ENCODE measurements at places on chromosomes 7 and 10.

GRCh38 chr10:72291019-72291532, 17.4 kb downstream of the DDIT4 start:
- DNase-seq, result no peak

DNA sequence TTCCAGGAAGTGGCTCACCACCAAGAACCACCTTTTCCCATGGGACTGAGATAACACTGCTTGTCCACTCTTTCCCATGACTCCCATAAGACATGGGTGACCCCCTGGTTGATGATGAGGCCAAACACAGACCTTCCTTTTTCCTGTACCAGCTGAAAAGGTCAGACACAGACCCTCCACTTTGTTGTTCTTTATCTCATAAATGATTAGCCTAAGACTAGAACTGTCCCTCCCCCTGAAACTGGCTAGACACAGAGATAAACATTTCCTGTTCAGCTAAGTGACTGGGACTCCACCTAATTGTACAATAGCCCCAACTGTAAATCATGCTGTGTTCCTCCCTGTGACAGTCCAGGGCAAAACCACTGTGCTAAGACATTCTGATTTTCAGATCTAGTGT, 8.2 kb upstream of the NRG3 start:
- DNase-seq, result no peak

DNA sequence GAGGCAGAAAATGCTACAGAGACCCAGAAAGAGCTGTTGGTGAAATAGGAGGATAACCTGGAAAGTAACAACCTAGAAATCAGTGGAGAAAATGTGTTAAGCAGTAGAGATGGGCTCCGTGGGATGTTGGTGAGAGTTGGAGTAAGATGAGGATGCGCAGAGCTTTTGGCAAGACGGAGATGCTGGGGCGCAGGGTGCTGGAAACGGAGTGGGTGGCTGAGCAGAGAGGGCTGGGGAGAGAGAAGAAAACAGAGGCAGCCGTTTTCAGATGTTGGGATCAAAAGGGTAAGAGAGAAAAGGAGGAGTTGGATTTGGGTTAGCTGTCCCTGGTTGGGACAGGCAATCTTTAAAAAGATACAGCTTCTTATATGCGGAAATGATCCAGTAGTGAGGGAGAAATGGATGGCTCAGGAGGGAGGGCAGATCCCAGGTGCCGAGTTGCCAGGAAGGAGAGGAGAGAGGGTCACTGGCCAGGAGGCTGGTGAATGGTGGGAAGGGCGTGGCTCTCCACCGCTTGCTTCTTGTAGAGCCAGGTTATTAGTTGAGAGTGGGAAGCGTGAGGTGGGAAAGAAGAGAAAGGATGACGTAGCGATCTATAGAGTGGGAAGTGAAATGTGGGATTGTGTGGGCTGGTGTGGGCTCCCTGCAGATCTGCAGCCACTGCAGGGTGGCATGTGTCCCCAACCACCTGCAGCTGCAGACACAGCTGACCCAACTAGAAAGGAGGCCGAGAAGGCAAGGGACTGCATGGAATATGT, 182.2 kb upstream of the SVIL start:
- peak; percentile 11 for DNase-seq

GRCh38 chr10:79411546-79412495, 33.6 kb downstream of the ZCCHC24 start:
- no peak for DNase-seq

GRCh38 chr10:105579112-105579511, 938.0 kb downstream of the SORCS3 start:
- no peak for DNase-seq

- DNase-seq, result peak; percentile 97
These were observed at the start of gene MNX1 for GRCh38 chr7:157010588-157011332. MNX1 (minus strand) TSS chr7:157010663; CDS start chr7:157010350, 313 bp downstream.

DNA sequence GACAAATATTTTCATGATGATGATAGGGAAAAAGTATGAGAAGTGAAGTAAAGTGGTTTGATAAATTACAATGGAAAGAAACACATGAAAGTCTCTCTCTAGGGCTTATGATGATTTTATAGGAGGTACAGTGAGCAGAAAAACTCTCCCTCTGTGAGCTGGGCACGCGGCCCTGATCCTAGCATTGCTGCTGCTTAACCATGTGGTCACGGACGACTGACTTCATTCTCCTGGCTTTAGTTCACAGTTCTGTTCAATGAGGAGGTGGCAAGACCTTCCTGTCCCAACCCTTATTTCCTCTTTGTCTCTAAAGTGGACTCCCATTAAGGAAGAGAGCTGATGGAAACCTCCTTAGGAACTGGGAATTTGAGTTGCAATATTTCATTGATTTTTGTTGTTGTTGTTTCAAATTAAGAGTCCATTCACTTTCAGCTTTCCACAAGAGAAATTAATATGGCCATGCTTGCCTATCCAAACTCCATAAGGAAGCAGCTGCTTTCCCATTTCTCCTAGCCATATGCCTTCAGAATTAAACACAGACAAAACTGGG, 8.2 kb upstream of the PON3 start:
- peak; percentile 31 for DNase-seq

DNA sequence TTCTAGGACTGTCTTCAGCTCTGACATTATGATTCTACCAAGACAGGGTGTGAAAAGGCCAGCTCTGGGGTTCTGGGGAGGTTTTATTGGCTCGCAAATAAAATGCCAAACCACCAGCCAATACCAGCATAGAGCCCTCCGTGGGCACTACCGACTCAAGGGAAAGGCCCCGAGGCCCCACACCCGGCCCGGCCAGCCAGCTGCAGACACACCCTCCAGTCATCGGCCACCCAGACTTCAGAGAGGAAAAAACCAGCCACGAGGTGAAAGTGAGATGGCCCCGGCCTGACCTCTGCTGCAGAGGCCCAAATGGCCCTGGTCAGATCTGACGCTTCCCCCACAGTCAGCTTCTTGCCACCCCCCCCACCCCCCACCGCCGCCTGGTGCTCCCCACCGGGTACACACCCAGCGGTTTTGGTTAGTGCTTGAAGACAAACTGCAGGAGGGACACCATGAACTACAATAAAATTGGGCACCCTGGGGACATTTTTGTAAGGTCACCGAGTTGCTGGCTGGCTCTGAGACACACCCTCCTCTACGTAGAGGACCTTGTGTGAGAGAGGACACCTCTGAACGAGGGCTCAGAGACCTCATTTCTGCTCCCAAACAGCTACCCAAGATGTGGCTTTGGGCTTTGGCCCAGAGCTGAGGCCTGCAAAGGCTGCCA, 79.9 kb downstream of the PRKAG2 start:
- DNase-seq, result no peak

- no peak for DNase-seq
These were observed 445.0 kb upstream of the KLF6 start for GRCh38 chr10:4230036-4230435.

GRCh38 chr10:112201334-112201733, 17.8 kb upstream of the GPAM start:
- DNase-seq, result no peak

GRCh38 chr10:28661035-28661434, 16.3 kb upstream of the BAMBI start:
- no peak for DNase-seq

DNA sequence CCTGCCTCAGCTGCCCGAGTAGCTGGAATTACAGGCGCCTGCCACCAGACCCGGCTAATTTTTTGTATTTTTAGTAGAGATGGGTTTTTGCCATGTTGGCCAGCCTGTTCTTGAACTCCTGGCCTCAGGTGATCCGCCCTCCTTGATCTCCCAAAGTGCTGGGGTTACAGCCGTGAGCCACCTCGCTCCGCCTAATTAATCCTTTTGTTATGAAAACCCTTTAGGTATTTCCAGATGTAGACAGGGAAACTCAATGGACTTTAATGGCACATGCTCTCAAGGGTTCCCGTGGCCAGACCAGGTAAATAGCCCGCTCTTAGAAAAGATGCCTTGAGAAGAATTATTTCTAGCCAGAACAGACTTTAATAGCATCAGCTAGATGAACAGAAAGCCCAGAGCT, 19.7 kb upstream of the EXOC4 start:
- no peak for DNase-seq

DNA sequence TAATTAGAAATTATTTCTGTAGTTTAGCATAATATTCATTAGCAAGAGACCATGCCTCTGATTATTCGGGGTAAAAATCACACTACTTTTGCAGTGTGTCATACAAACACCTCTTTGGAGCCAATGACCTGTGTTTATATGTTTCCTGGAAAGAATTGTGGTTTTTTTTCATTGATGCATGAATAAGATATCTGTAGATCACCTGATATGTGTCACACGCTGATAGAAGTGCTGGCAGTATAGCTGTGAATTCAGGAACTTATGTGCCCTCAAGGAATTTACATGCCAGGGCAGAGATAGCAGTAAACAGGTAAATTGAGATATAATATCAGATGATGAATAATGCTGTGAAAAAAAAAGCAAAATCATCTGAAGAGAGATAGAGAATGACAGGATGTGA, 118.2 kb downstream of the VPS50 start:
- no peak for DNase-seq

GRCh38 chr10:15760681-15761080, 41.0 kb upstream of the ITGA8 start:
- no peak for DNase-seq

GRCh38 chr10:58570979-58571378, 58.3 kb downstream of the BICC1 start:
- DNase-seq, result no peak

GRCh38 chr7:47520406-47520805, 61.5 kb downstream of the TNS3 start:
- no peak for DNase-seq

DNA sequence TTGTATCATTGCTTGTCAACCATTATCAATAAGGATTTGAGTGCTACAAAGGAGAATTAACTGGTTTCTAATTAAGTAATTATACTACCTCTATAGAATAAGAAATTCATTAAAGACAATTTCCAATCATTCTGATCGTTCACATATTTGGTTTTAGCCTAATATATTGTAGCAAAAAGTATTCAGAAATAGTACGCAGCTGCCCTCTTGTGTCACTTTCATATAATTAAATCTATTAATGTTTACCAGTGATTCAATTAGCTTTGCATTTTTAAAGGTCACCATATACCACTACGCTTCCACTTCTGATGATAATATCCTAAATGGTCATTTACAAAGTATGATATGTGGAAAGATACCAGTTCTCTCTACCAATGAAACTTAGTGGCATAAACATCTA, 128.3 kb downstream of the NEBL start:
- DNase-seq, result no peak

GRCh38 chr7:26159243-26159642, 7.2 kb downstream of the NFE2L3 start:
- no peak for DNase-seq

- no peak for DNase-seq
These were observed 369.7 kb upstream of the NPVF start for GRCh38 chr7:25597946-25598345.

DNA sequence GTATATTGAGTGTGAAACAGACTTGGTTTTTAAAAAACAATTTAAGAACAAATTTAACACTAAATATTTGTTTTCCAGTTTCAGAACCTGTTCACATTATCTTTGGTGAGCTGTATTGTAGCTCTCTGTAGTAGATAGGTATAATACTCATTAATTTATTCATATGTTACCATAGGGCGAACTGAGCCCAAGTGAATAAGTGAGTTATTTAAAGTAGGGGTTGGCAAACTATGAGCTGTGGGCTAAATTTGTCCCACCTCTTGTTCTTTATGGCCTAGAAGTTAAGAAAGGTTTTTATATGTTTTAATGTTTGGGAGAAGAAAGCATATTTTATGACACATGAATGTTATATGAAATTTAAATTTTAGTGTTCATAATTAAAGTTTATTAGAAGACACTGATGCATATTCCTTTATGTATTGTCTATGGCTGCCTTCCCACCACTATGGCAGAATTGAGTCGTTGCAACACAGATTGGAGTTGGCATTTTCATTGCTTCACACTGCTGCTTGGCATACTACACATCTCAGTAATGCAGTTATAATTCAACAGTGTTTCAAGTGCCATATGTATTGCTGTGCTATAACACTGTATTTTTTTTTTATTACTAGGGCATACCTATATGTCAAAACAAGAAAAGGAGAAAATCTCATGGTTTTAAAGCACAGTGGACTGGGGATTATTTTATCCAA, 146.5 kb downstream of the ADK start:
- no peak for DNase-seq

GRCh38 chr7:17983221-17984062, 43.1 kb upstream of the SNX13 start:
- no peak for DNase-seq

GRCh38 chr10:11835704-11836103, 12.5 kb downstream of the PROSER2 start:
- DNase-seq, result no peak

GRCh38 chr10:97922022-97922758, 72.5 kb downstream of the GOLGA7B start:
- peak; percentile 71 for DNase-seq

GRCh38 chr7:131686833-131687232, 130.4 kb upstream of the PODXL start:
- no peak for DNase-seq

GRCh38 chr10:126536148-126536547, 134.3 kb downstream of the C10orf90 start:
- DNase-seq, result no peak

DNA sequence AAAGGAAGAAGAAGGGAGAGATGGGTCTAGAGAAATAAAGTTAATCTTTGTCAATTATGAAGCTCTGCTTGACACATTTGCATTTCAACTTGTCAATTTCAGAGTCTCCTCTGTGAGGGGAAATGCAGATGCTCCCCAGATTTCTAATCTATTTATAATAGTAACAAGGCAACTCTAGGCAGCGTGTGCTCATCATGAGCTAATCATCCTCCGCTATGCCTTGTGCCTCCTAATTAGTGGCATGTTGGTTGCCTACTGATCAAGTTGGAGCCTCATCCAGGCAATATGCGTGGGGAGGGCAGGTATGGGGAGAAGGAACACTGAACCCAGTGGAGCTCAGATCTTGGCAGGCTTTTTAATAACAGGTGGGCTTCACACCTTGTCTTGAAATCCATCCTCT, 628.6 kb downstream of the SORCS3 start:
- no peak for DNase-seq

- no peak for DNase-seq
These were observed 87.1 kb upstream of the SKAP2 start for GRCh38 chr7:26951407-26951950.

DNA sequence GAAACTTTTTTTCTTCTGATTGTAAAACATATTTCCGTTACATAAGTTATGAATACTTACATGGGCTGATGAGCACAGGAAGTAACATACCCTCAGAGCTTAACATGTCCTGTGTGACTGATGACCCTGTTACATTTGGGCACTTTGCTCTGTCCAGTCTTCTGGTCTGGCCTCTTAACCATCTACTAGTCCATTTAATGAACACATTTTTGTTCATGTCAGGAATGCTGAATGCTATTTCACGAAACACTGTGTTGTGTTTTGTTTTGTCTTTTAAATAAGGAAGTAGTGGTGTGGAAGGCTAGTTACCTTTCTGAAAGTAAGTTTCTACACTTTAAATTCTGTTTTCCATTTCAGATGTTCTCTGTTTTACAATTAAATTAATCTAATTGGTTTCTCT, 77.7 kb downstream of the RBM33 start:
- no peak for DNase-seq

DNA sequence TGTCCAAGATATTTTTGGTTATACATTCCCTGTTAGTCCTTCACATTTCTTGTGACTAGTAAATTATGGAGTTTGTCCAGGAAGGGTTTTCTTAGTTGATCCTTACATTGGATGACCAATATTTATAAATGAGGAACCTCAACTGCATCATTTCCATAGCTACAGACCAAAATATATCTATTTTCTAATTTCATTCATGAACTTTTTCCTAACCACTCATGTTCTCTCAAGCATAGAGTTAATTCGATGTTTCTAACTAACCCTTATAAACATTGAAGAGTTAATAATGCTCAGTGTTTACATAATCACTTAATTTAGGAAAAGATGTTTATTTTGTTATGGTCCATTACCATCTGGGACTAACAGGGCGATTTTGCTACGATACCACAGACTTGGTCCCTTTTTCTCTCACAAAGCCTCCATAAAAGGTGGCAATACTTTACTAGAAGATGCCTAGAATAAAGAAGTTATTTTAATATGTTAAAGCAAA, 591.0 kb downstream of the MAGI2 start:
- DNase-seq, result peak; percentile 43
